ENCODE measurements at places on chromosomes 7 and 10.

- DNase-seq: no peak
These were observed 196.0 kb downstream of the MAD1L1 start for GRCh38 chr7:2036786-2037185.

- no peak for DNase-seq
These were observed 257.6 kb downstream of the OTUD1 start for GRCh38 chr10:23696476-23696875.

- no peak for DNase-seq
These were observed 675.8 kb downstream of the PCDH15 start for GRCh38 chr10:54125098-54125747.

DNA sequence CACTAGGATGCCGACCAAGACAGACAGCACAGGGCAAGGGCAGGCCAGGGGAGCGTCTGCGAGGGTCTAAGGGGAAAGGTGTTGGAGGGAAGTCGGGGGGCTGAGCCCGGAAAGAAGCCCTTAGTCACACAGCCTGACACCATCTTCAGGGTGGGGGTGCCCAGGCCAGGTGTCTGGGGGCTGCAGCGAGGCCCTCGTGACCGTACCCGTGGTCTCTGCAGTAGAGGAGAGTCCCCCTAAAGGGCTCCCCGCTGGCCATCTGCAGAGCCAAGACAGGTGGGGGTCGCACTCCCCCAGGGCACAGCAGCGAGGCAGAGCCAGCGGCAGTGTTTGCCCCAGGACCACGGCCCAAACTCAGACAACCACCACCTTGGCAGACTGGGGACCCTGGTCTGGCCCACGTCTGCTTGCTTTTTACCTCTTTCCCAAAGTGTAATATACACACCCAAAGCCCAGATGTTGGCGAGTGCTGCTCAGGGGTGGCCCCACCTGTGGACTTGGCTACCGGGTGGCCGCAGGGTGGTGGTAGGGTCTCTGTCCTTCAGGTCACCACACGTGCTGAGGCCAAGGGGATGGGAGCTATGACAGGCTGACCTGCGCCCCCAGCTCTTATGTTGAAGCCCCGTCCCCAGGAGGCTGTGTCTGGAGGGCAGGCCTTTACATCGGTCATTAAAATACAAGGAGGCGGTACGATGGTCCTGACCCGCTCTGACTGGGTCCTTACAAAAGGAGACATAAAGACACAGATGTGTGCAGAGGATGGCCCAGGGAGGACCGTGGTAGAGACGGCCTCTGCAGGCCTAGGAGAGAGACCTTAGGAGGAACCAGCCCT is 107.4 kb downstream of the DNAJB6 start:
- no peak for DNase-seq

DNA sequence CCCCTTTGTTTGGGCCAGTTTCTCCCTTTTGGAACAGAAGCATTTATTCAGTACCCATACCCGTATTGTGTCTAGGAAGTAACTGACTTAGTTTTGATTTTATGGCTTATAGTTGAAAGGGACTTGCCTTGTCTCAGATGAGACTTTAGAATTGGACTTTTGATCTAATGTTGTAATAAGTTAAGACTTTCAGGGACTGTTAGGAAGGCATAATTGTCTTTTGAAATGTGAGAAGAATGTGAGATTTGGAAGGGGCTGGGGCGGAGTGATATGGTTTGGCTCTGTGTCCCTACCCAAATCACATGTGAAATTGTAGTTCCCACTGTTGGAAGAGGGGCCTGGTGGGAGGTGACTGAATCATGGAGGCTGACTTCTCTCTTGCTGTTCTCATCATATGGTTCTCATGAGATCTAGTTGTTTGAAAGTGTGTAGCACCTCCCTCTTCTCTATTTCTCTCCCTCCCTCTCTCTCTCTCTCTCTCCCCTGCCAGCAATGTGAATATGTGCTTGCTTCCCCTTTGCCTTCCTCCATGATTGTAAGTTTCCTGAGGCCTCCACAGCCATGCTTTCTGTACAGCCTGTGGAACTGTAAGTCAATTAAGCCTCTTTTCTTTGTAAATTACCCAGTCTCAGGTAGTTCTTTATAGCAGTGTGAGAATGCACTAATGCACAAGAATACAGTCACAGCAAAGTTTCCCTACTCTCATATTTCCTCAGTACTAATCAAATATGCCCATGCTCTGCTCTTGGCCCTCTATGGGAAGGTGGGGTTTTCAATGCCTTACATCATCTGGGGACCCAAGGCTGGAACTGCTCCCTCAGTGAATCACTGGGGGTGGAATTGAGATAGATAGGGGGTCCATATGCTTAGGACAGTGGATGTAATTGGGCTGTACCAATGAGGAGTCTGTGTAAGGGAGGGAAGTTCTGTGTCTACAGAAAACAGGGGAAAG is 17.2 kb upstream of the AKR1C1 start:
- no peak for DNase-seq

GRCh38 chr10:28986117-28986792 is 302.6 kb upstream of the LYZL1 start:
- no peak for DNase-seq

DNA sequence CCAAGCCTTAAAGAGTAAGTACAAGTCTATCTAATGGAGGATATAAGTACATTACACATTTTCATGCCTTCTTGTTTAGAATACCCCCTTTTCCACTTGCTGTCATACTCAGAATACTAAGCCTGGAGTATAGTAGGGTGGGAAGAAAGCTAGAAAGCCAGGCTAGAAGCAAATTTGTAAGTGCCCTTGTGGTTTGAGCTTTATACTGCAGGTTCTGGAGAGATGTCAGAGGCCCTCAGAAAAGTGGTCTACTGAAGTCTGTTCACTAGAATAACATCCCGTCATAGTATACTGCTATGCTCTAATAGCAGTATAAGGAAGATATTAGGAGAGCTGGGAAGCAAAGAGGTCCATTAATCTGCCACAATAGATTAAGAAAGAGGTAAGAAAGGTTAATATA is 62.7 kb downstream of the HPSE2 start:
- no peak for DNase-seq

DNA sequence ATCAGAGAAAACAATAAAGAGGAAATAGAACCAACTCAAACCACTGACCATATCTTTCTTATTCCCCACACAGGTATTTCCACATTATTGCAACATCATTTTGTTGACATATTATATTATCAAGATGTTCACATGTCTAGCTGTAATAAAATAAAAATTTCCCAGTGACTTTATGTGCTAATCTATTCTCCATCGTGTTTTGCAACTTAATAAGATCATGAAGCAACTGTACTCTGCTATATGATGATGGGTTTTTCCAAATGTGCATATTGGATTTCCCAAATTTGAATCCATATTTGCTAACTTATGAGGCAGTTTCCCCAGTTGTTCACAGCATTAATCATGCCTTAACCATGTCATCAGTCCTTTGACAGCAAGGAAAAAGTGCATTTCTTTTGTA is 127.8 kb downstream of the ITGB8 start:
- no peak for DNase-seq

- DNase-seq: no peak
These were observed 133.5 kb upstream of the FEZF1 start for GRCh38 chr7:122438006-122438405.

DNA sequence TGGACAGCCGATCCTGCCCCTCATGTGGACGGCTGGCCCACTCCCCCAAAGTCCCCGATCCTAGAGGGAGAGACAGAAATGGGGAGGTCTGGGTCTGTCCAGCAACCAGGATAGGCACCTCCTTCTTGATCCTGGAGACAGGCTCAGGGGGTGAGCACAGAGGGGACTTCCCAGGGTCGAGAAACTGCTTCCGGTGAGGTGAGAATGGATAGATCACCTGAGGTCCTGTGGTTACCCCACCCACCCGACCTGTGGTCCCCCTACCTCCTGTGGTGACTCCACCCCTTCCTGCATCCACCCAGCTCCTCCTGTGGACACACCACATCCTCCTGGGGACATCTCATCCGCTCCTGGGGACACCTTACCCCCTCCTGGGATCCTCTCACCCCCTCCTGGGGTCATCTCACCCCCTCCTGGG is 27.4 kb upstream of the RASGEF1A start:
- DNase-seq: no peak

DNA sequence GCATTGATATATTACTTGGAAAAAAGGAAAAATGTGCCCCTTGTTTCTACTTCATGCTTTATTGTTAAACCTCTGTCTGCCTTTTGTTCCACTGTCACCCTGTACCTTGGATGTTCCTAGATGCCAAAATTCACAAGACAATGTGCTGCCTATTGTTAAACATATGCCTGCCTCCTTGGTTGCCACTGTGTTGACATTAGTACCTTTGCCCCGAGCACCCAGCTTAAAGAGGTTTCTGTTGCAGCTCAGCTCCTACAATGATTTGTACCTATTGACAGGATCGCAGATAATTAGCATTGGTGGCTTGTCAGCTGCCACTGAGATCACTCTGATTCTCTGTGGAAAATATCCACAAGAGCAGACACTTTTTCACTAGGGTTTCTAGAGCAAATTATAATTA is 188.0 kb downstream of the KCND2 start:
- no peak for DNase-seq

- DNase-seq: no peak
These were observed 55.9 kb upstream of the PCGF5 start for GRCh38 chr10:91164520-91165065.

GRCh38 chr7:113289140-113289740 is 170.9 kb upstream of the SMIM30 start:
- DNase-seq: no peak

GRCh38 chr7:148485618-148486017 is 104.9 kb upstream of the C7orf33 start:
- no peak for DNase-seq

DNA sequence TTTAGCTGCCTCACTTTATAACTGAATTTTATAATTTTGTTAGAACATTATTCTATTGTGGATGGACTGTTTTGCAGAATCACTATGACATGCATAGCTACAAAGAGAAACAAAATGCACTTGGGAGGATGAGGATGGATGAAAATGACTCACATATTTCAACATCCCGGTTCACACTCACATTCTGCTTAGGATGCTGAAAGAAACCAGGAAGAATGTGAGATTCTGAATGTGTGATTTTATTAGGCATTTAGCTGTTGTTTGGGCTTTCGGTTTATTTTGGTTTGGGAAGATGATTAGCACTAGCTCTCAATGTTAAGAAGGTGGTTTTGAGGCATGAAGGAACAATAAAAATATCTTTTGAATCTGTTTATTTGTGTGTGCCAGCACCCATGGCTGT is 235.5 kb downstream of the SEMA3E start:
- DNase-seq: no peak

- DNase-seq: no peak
These were observed 403.3 kb upstream of the GHITM start for GRCh38 chr10:83736008-83736407.

- DNase-seq: no peak
These were observed 159.2 kb downstream of the BTAF1 start for GRCh38 chr10:92082583-92083280.

DNA sequence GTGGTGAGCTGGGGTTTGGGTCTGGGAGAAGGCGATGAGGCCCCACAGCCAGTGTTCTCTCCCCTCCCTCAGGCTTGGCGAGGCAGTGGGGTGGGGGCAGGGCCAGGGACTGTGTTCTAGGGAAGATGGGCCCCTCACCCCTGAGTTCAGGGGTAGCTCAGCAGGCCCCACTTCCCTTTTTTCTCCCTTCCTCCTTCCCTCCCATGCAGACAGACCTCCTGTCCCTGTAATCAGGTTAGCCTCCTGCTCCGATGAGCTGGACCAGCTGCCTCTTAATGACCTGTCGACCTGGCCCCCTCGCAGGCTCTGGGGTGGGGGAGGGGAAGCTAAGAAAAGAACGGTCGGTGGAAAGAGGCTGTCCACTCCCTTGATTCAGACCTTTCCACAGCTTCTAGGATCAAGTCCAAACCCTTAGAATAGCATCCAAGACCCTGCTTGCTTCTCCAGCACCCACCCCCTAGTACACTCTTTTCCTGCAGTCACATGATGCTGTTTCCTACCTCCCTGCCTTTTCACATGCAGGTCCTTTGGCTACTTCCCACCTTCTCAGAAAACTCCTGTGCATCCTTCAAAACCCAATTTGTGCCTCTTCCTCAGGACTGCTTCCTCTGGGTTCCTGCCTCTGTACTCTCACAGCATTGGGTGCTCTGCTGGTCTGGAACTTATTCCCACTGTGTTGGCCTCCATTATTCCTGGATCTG is 64.1 kb downstream of the ZMIZ1 start:
- no peak for DNase-seq

- DNase-seq: no peak
These were observed 255.6 kb downstream of the OTUD1 start for GRCh38 chr10:23694446-23694920.

- no peak for DNase-seq
These were observed 28.8 kb downstream of the STN1 start for GRCh38 chr10:103889121-103889720.

GRCh38 chr10:58384095-58384494 is 1.1 kb upstream of the TFAM start:
- DNase-seq: no peak

DNA sequence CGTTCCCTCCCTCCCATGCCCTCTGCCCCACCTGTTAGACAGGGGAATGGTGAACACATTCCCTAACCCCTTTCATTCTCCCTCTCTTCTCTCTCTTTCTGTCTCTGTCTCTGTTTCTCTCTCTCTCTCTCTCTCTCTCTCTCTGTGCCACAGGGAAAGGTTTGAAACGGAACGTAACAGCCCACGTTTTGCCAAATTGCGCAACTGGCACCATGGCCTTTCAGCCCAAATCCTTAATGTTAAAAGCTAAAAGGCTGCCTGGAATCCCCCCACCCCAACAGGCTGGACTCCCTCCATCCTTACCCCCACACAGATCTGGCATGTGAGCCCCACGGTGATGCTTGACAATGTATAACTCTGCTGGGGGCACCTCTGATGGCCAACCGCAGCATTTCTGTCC is 30.8 kb downstream of the LDB3 start:
- DNase-seq: no peak

DNA sequence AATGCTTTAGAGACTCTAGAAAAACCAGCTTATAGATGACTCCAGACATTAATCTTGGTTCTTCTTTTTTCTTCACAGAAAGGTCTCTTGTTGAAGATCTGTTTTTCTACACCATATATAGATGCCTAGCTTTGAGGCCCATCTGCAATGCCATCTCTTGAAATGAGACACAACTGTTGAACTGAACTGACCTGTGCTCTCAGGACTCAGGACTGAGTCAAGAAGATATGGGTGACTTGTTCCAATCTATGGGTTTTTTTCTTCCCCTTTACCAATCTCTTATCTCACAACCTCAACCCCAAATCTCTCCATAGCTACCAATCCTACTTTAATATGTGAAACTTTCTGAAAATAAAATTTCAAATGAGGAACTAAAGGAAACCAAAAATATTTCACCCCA is 194.7 kb downstream of the SNX13 start:
- no peak for DNase-seq

- DNase-seq: no peak
These were observed 162.6 kb downstream of the PTEN start for GRCh38 chr10:88026031-88026430.

- DNase-seq: no peak
These were observed 36.5 kb upstream of the AP5Z1 start for GRCh38 chr7:4738711-4739527.

DNA sequence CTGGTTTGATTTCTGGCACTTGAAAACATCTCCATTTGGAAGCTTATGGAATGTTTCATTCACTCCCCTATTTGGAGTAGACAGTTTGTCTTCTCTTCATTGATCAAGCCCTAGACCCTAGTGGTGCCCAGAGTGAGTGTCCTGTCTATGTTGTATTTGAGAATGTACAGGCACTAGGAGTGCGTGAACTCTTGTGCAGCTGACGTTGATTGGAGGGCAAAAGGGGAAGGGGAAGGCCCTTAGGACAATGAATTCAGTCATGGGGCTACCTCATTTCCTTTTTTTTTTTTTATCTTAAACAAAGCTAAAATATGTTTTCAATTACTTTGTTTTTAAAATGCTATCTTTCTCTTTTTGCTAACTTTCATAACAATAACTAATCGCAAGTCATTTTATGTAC is 66.5 kb downstream of the ADD3 start:
- no peak for DNase-seq

Data from AG04450 (cell line).